ENCODE measurements at places on chromosomes 2 and 18. TPM values are rescaled to one million over a fixed set of nuclear protein-coding genes. Genes with fewer than 3 reads are reported as not detected.
A peak's percentile ranks its signal among the peaks of the same experiment; 100 is the strongest.

Gene DSG3
- total RNA-seq: not detected

GRCh38 chr2:202529389-202529788 lies 105.4 kb upstream of the FAM117B start:
- no peak overlapping the region for H3K27ac ChIP-seq
- no peaks in the 10 kb centered on the region for H3K4me1 ChIP-seq
- no peak for DNase-seq
- no peaks in the 10 kb centered on the region for H3K36me3 ChIP-seq
- no peaks in the 10 kb centered on the region for H3K27me3 ChIP-seq
- H3K4me3 ChIP-seq: no peak overlapping the region

- no peaks in the 10 kb centered on the region for H3K4me1 ChIP-seq
- H3K27me3 ChIP-seq: no peaks in the 10 kb centered on the region
- no peak overlapping the region for H3K4me3 ChIP-seq
Measured at GRCh38 chr2:201996006-201996405, 37.6 kb upstream of the FZD7 start.

DNA sequence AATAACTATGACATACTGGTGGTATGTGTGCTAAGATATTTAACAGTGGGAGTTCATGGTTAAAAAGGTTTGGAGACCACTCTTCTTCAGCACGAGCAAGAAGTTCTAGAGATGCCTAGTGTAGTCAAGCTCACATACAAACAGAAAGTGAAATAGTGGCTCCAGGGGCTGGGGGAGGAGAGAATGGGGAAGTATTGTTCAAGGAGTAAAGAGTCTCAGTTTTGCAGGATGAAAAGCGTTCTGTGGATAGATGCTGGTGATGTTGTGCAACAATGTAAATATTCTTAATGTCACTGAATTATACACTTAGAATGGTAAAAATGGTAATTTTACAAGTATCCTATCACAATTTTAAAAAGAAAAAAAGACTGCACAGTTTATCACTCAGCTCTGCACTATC lies 29.0 kb upstream of the EPAS1 start:
- no peaks in the 10 kb centered on the region for H3K27me3 ChIP-seq
- no peak for DNase-seq
- H3K4me3 ChIP-seq: no peak overlapping the region
- no peak overlapping the region for H3K27ac ChIP-seq

Gene NOSTRIN
- 35.9 TPM for total RNA-seq

DNA sequence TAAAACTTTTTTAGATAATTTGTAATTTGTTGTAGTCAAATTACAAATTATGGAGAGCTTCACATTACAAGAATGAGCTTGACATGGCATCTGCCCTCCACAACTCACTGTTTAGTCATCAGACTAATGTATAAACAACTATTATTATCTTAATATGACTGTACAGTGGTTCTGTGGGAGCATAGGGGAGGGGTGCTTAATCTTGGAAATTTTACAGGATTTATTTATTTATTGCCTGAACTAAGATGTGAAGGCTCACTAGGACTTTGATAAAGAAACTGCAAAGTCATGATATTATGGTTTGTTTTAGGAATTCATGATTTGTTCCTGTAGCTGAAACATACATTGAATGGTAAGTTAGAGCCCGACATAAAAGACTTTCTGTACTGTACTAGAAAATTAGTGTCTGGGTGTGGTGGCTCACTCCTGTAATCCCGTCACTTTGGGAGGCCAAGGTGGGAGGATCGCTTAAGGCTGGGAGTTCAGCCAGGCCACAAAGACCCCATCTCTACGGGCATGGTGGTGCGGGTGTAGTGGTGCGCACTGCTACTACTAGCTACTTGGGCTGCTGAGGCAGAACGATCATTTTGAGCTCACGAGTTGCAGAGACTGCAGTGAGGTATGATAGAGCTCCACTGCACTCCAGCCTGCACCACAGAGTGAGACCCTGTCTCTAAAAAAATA lies 2.1 kb downstream of the MARCHF7 start:
- peaks cover 3% of the 10 kb centered on the region for H3K36me3 ChIP-seq
- no peaks in the 10 kb centered on the region for H3K27me3 ChIP-seq
- H3K27ac ChIP-seq: peak overlapping the region; percentile 23
- no peak for DNase-seq

All from breast epithelium (tissue), 4 donors.